ENCODE measurements at places on chromosomes 2 and 18.

- DNase-seq = no peak
These were observed 78.5 kb upstream of the CAB39 start for GRCh38 chr2:230634146-230634545.

GRCh38 chr2:67037655-67038054 is 359.5 kb upstream of the ETAA1 start:
- no peak for DNase-seq

GRCh38 chr2:233184669-233185068 is 66.8 kb upstream of the ATG16L1 start:
- no peak for DNase-seq

- no peak for DNase-seq
These were observed 186.7 kb downstream of the KLHL29 start for GRCh38 chr2:23571527-23572282.

DNA sequence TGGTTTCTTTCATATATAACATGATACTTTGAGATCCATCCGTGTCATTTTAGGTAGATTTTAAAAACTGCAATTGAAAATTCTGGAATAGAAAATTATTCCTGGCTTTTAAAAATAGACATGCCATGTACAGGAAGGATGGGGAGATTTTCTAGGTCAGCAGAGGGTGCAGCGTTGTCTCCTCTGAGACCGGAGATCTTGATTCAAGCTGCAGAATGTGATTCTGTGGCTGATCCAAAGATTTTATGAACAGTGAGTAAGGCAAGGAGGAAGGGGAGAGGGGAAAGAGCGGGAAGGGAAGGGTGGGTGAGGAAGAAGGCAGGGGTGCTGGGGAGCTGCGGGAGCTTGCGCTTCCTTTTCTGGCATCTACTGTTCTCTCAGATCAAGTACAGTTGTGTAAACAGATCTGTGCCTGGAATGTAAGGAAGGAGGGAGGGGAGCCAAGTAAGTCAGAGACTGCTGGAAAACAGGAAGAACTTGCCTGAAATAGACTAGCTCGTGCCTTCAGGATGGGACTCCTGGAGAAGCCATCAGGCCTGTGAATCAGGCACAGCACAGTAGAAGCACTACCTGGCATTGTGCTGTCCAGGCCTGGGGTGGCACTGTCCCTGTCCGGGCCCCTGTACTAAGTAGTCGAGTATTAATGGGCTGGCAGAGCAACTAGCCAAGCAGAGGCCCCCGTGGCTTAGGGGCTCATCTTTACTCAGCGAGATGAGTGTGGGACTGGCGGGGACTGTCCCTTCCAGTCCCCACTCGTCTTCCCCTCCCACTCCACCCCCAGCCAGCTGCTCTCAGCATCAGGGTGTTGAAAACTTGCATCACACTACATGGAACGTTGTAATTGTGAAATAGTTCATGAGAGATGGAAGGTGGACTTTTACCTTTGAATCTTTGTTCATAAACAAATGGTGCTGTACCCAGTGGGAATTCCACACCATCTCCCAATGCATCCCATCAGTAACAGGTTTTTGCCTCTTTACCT is 163.5 kb downstream of the UXS1 start:
- no peak for DNase-seq

- DNase-seq = no peak
These were observed 7.7 kb downstream of the APOB start for GRCh38 chr2:21035974-21036707.

DNA sequence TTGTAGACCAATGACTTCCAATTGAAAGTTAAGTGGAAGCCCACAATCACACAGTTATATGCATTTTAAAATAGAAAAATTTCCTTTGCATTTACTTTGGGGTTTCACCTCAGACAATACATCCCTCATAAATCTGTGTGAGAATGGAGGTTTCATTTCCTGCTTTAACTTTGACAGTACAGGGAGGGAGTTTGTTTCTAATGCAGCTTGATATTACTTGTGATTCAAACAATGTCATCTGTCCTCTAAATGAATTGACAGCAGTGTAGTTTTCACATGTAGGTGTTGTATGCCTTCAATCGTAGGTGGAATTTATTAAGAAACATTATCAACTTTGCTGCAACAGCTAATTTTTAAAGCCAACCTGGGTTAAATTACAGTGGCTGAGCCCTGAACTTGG is 75.2 kb downstream of the TMEFF2 start:
- no peak for DNase-seq

GRCh38 chr18:55592106-55592505 is 4.1 kb upstream of the TCF4 start:
- DNase-seq = no peak

DNA sequence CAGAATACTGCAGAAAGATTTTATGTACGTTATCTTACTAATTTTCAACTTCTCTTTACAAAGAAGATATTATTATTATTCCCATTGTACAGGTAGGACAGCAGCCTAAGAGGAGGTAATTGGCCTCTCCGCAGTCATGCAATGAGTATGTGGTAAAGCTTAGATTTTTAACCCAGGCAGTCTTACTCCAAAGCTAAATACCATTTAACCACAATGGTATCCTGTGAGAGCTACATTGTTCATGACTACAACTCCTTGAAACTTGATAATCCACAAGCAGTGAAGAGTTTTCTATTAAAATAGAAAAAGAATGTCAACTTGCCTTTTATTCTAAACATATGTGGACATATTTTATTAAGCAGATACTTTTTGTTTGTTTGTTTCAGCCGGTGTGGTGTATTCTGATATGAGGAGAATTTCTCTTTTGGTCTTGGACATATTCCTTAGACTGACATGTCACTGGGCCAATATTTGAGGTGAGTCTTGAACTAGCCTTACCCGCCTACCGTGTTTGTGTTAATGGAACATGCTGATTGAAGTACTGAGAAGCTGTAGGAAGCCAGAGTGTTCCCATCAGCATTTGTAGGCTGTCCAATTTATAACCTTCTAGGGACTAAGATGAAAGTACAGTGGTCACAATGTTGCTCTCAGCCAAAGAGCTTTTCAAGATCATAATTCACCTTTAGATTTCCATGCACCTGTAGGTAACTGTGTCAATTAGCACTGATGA is 293.9 kb upstream of the DCC start:
- DNase-seq = no peak
